ENCODE measurements at places on chromosomes 4 and X. TPM values are rescaled to one million over a fixed set of nuclear protein-coding genes. Genes with fewer than 3 reads are reported as not detected.

GRCh38 chrX:149120459-149120858 lies 384.6 kb downstream of the IDS start:
- no peak for ATAC-seq

- ATAC-seq: no peak
Measured at GRCh38 chrX:347351-348117, 28.9 kb upstream of the GTPBP6 start.

- no peak for ATAC-seq
Measured at GRCh38 chr4:17112292-17112659, 213.8 kb upstream of the LDB2 start.

GRCh38 chr4:167052631-167053091 lies 181.6 kb downstream of the SPOCK3 start:
- no peak for ATAC-seq

DNA sequence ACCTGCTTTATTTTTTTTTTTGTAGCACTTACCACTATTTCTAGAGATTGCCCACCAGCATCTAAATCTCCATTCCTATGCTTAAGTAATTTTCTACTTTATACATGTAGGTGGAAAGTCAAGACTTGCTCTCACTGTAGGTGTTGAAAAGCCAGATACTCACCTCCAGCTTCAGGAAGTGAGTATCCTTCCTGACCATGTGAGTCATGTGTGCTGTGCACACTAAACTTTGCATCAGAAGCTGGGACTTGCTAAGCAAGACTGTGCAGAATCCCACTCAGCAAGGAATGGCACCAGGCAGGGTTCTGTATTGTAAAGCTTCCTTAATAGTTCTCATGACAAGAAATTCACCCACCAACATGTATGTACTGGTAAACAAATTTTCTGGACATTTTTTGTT lies 151.8 kb downstream of the POU4F2 start:
- no peak for ATAC-seq

- peak; percentile 36 for ATAC-seq
Measured at GRCh38 chrX:24081661-24082154, 27.0 kb downstream of the EIF2S3 start.

DNA sequence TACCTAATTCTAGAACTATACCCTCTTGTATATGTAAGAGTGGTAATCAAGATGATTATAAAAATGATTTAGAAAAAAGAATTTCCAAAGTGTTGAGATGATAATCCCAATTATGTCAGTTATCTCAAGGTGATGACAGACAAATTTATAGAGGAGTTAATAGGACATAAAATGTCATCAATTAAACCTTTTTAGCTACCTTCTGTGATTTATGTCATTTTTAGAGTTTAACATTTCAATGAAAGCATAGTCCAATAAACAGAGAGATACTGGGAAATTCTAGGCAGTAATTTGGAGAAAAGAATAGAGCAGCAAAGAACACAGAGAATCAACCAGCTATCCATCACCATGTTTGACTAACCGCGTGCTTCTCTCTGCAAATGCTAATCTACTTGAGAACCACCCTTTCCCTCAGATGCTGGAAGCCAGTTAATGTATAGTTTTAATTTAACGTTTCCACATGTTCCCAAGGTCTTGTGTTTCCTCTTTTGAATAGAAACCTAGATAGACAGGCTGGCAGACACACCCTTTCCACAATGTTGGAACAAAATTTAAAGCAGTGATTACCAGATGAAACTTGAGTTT lies 433.1 kb upstream of the FAM241A start:
- ATAC-seq: no peak

GRCh38 chrX:13198762-13199064 lies 121.1 kb downstream of the ATXN3L start:
- no peak for ATAC-seq

- ATAC-seq: no peak
Measured at GRCh38 chrX:121987163-121987562, 939.8 kb downstream of the GLUD2 start.

The EREG gene
- not detected for total RNA-seq

The ARHGAP36 gene
- total RNA-seq: not detected

The RAB40A gene
- 0.26 TPM for total RNA-seq

The CLNK gene
- total RNA-seq: not detected

The CYBB gene
- 0.24 TPM for total RNA-seq

The HSD17B13 gene
- total RNA-seq: 0.11 TPM

The BEX1 gene
- total RNA-seq: 1.1 TPM

The MND1 gene
- total RNA-seq: 11.6 TPM

All from activated T-helper 17 cell treated with anti-CD3 and anti-CD28 coated beads, Interleukin-2, amount 50 U/mL, for 72 hours (primary cell).